Stimulated activated naive CD8-positive, alpha-beta T cell treated with anti-CD3 and anti-CD28 coated beads, Interleukin-15, Interleukin-2, amounts not matched to agents 100 U/mL and 50 U/mL, for 24 hours (primary cell): ENCODE measurements at places on chromosomes 5 and 9.

DNA sequence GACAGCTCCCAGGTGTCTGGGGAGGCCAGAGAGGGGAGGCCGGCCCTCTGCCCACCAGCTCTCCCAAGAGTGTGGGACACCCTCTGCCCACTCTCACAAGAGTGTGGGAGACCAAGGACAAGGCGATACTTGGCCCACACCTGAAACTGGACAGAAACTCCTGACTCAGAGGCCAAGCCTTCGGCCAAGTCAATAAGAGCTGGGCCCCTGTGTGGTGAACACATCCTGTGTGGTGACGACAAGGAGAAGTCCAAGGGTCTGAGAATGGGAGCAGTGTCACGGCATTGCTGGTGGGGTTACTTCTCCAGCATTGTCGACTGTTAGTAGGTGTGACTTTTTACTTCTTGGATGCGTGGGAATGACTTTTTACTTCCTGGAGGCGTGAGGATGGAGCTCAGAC is 14.6 kb upstream of the F2RL1 start:
- no peak for DNase-seq

GRCh38 chr5:31157720-31158119 is 35.8 kb upstream of the CDH6 start:
- no peak for DNase-seq

DNA sequence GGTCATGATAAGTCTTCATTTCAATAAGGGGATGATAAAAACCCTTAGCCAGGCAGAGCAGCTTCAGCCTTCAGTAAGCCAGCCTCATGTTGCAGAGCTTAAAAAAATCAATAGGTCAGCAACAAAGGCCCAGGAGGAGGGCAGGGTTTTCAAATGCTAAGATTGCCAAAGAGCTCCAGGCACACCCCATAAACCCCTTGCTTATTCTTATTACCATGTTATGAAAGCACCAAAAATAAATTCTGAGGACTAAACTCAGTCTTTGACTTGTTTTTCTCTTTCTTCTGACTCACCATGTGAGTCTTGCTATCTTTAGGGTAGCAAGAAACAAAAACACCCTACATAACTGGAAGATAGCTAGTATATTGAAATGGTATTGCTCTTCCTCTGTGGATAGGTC is 317.1 kb downstream of the KCTD16 start:
- no peak for DNase-seq

DNA sequence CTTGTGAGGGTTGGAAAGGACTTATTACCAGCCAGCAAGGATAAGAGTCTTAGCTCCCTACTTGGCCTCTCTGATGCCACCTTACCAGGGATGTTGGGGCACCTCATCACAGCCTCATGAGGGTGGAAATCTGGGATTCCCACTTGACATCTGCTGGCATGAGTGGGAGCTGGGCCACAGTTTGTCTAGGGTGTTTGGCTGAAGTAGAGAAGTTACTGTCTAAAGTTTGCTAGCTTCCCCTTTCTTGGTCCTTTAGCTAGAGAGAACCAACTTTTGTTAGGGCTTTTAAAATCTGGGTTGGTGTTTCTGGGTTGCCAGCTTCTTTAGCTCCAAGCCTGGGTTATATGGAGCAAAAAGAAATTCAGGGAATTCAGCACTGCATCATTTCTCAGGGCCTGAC is 57.5 kb upstream of the GNA14 start:
- DNase-seq: no peak

GRCh38 chr5:56659971-56660370 is 155.4 kb upstream of the MAP3K1 start:
- no peak for DNase-seq
